ENCODE measurements at places on chromosomes 13 and 19.
A peak's percentile ranks its signal among the peaks of the same experiment; 100 is the strongest.

DNA sequence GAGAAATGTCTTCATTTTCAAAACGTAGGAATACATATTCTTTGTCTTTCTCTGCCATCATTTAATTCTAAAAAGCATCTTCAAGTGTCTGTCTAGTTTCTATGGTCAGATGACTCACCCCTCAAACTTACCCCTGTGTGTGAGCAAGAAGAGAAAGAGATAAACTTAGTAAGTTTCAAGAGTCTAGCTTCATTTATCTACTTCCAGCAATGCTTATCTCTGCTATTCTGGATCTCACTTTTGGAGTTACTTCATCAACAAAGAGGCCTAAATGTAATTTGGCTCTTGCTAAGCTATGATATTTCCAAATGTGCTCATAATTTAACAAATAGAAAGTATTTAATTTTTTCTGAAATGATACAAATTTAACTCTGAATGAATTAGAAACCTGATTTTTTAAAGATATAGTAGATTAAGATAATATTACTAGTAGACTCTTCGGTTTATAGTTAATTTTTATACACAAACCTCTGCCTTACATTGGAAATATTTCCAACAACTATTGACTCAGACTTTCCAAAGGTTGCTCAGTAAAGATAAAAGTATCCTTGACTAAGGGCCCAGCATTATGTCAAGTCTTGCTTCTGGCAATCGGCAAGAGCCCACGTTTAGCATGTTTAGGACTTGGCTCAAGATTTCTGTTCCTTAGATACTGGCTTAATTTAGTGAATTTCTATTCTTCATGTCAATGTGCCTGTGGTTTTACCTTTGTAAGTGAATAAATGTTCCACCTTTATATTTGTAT is 1511.0 kb upstream of the SLC10A2 start:
- DNase-seq = no peak

- no peak for DNase-seq
Observed at GRCh38 chr19:34109596-34109995, 62.7 kb upstream of the LSM14A start.

GRCh38 chr19:18737954-18738351 is 53.2 kb downstream of the COMP start:
- DNase-seq = no peak

DNA sequence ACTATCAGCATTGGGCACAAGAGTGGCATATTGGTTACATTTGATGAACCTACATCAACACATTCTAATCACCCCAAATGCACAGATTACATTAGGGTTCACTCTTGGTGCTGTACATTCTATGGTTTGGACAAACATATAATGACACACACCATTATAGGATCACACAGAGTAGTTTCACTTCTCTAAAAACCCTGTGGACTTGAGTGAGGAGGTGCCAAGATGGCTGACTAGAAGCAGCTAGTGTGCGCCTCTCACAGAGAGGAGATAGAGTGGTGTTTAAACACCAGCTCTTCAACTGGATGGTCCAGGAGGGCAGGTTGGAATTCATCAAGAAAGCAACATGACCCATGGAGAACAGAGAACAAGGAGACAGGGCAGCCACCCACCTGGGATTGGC is 265.6 kb downstream of the TDRD3 start:
- no peak for DNase-seq

DNA sequence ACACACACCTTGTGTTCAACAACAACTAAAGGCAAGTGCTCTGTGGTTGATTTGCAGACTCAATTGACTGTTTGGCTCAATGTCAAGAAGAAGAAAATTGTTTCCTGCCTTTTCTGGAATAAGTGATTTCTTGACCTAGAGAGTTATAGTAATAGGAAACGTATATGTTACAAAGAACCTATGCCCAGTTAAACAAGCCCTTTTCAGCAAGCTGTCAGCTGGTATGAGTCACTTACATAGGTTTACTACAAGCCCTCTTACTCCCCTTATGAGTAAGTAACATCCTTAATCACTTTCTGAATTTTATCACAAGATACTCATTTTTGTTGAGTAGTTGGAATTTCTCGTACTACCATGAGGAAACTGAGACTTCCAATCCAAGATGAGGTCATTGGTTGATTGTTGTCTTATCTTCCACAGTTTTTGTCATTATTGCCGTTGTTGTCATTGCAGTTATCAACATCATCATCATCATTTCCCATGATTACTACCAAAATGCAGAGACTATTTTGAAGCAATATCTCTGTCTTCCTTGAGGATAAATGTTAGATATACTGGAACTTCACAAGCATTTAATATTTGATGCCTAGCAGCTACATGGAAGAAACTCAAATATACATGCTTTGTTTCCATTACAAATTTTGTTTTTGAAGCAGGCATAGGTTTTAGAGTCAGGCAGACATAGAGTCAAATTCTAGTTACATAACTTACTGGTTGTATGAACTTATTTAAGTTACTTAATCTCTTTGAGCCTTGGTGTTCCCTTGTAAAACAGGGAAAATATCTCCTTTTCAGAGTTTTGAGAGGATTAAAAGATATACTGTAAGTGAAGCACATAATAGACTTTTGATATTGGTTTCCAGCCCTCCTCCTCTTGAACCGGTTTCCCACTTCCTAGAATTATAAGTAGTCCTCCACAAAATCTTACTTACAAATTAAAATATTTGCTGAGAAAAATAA is 106.0 kb downstream of the RAP2A start:
- DNase-seq = no peak

- DNase-seq = no peak
Observed at GRCh38 chr13:108943842-108944241, 314.4 kb downstream of the MYO16 start.

- DNase-seq = no peak
Observed at GRCh38 chr19:50551715-50552187, 16.5 kb downstream of the LRRC4B start.

- DNase-seq = no peak
Observed at GRCh38 chr19:12875086-12875485, 6.2 kb downstream of the DNASE2 start.

DNA sequence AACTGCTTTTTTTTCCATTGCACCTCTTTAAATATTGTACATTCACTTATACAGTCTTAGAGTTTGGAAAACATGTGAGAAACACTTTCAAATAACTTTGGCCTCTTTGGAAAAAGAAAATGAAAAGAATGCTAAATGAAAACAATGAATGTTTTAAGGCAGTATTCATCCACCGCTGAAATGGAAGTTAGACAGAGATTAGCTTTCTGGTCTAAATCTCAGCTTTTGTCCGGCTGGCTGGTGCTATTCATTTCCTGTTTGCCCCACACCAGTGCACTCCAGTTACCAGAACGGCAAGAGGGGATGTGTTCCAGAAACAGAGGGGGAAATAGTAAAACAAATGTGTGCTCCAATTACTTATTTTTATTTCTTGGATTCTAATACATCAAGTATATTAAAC is 1201.3 kb downstream of the EFNB2 start:
- no peak for DNase-seq

DNA sequence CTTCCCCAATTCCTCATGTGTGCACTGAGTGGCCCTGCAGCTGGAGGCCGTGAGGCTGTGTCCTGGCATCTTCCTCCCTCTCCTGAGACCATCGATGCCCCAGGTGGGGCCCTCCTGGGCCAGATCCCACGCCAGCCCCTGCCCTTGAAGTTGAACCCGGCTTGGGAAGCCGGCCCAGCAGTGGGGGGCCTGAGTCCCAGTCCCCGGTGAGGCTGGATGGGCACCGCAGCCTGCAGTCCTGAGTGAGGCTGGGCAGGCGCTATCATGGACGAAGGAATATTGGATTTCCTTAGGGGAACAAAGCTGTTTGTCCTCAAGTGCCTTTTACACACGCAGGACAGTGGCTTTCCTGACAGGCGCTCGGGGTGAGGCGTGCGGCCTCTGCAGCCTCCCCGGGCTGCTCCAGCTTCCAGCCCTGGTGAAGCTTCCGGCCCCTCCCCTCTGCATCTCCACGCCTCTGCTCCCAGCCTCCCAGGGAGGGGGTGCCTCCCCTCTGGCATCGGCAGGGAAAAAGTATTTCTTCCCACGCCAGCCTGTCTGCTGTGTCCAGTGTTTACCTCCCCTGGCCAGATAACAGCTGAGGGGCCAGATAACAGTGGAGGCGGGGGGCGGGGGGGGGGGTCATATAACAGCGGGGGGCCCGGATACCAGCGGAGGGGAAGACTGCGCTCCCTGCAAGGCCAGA is 159.5 kb downstream of the KDM4B start:
- no peak for DNase-seq

DNA sequence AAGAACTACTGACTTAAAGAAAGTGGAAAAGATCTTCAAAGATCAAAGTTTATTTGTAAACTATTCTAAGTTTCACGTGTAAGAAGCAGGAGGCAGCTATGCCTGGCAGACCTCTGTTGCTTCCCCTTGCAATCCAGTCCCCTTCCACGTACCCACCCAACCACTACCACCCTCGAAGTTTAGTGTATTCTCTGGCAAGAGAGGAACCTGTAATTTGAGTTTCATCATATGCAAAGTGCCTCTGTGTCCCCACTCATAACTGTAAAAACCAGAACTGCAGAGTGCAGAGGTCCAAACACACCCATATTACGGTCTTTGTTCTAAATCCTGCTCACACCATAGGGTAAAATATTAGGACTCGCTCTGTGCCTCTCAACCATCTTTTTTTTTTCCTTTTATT is 75.8 kb upstream of the FRY start:
- no peak for DNase-seq

DNA sequence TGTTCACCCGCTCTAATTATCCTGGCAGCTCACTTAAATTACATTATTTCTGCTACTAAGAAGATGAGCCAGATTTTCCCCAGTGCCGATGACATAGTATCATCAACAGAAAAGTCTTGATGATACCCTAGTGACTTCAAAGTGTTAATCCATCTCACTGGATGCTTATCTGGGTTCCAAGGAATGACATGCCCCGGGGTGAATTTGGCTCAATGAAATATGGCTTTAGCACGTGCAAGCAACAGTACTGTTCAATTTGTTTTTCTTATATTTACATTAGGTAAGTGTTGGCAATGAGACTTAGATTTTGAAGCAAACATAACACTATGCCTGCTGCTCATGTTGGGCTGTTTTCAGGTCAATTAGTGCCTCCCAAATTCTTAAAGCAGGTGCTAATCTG is 548.2 kb upstream of the SLITRK1 start:
- DNase-seq = no peak

- DNase-seq = peak; percentile 38
Observed at GRCh38 chr19:5805462-5806132, 730 bp downstream of the NRTN start.

- no peak for DNase-seq
Observed at GRCh38 chr19:35921012-35921411, 12.9 kb upstream of the TYROBP start.

GRCh38 chr13:46575818-46576221 is 22.9 kb downstream of the LRCH1 start:
- no peak for DNase-seq

- DNase-seq = no peak
Observed at GRCh38 chr13:113771709-113772331, 12.8 kb downstream of the TMEM255B start.

DNA sequence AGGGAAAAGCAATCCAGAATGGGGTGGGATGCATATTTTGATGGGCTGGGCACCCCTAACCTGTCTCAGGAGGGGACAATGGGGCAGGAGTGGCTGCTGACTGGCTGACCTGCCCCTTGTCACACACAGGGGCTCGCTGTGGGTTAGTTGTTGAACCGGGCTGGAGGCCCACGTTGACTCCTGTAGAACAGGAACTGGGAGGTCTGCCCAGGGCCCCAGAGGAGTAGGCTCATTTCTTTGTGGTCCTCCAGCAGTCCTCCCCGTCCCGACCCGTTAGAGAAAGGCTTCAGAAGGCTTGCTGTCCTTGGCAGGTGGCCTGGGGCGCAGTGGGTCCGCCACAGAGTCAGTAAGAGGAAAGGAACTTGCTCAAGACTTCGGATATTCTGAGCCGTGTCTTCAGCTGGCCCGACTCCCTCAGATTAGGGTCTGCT is 70.1 kb downstream of the COL4A1 start:
- DNase-seq = no peak

- DNase-seq = peak; percentile 72
Observed at GRCh38 chr19:19900729-19901444, at the start of gene ZNF93. Gene ZNF93 (plus strand): TSS chr19:19900946. CDS start chr19:19901089, 143 bp downstream.

DNA sequence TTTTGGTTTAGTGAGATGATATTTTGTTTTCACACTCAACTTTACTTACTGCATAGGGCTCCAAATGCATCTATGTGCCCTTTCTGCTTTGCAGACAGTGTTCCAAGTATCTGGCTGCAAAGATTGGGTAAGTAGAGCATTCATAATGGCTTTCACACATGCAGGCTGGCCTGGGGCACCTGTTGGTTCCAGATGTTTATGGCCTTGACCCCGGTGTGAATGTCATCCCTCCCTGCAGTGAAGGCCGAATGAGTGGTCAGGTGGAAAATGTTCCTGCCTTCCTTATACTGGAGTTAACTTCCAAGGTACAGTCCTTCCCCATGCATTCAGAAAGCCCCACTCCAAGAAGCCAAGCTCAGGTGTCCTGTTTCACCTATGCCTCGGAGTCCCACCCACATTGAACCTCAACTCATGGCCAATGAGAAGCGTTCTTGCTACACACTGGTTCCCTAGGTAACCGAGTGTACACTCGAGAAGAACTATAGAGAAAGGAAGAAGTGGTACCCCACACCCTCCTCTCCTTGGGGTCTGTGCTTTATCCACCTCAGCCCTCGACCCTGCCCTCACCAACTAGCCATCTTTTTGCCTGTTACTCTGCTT is 23.0 kb upstream of the ZNF536 start:
- DNase-seq = no peak

GRCh38 chr19:51507192-51507591 is 5.6 kb upstream of the SIGLEC12 start:
- DNase-seq = no peak

DNA sequence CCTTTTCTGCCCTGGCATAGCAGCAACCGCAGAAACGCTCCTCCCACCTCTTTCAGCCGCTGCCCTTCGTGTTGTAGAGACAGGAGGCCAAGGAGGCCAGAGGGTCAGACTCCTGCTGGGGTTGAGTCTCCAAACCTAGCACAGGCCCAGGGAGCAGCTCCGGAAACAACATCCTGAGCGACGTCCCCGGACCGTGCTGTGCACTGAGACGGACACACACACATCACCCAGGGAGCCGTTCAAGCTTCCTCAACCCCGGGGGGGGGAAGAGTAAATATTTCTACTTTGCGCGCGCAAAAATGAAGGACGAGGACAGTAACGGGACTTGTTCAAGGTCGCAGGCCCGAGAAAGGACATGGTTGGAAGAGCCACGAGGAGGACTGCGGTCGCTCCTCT is 657 bp downstream of the ZNF550 start:
- DNase-seq = no peak

GRCh38 chr13:36965767-36966166 is 33.4 kb downstream of the ALG5 start:
- no peak for DNase-seq

DNA sequence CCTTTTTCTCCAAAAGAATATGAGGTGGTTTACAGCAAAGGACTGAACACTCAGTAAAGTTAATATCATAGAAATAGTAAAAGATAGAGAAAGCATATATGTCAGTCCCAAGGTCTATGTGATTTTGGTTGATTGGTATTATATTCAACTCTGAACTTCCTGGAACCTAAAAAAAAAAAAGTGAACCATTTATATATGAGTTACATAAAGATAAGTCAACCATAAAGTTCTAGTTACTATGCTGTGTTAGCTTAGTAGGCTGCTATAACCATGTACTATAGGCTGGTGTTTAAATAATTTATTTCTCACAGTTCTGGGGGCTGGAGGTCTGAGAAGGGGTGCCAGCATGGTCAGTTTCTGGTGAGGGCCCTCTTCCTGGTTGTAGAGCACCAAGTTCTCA is 475.6 kb downstream of the KLF12 start:
- DNase-seq = no peak

- DNase-seq = no peak
Observed at GRCh38 chr13:94664889-94665288, 47.5 kb downstream of the SOX21 start.

All from stimulated activated effector memory CD8-positive, alpha-beta T cell treated with anti-CD3 and anti-CD28 coated beads, Interleukin-12 subunit alpha, Interleukin-12 subunit beta, amount 100 ng/mL, for 72 hours (primary cell).